Breast epithelium (tissue), 4 donors: ENCODE measurements at places on chromosomes 6 and 20. TPM values are rescaled to one million over a fixed set of nuclear protein-coding genes. Genes with fewer than 3 reads are reported as not detected.

GRCh38 chr20:55650657-55651360 is 354.5 kb downstream of the CBLN4 start:
- DNase-seq, result no peak

DNA sequence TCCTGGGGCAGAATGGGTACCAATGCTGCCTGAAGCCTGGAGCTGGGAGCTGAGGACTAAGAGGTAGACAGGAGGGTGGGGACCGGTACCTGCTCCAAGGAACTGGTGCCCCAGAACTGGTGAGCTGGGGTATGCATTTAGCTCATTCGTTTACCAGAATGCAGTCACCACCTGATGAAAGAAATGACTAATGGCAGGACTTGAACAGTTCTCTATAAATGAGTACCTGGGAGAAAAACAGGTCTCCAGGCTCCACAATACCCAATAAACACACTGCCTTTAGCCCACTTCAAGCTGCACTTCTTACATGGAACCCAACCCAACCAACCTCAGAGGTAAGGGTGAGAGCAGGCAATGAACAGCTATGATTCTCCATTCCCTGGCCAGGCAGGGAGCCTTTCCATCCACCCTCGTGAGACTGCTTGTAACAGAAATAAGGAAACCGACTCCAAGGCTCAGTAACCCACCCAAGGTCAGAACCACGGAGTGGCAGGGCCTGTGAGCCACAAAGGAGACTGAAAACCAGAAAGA is 15.4 kb downstream of the FKBP1A start:
- DNase-seq, result no peak

DNA sequence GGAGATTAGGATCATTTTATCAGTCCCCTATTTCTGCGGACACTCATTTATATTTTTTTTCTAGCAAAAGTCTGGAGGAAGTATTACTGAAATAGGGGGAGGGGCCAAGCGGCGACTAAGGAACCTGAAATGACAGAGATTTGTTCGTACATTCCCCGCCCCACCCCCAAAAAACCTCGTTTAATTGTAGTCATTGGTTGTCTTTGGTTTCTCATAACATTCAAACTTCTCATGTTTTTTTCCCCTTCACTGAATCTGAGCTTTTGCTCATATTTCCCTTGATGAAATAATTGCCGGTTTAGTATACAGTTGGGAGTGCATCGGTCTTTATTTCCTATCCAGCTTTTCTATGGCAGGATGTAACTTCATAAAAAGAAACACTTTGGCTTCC is 768 bp upstream of the FYN start:
- DNase-seq, result no peak

DNA sequence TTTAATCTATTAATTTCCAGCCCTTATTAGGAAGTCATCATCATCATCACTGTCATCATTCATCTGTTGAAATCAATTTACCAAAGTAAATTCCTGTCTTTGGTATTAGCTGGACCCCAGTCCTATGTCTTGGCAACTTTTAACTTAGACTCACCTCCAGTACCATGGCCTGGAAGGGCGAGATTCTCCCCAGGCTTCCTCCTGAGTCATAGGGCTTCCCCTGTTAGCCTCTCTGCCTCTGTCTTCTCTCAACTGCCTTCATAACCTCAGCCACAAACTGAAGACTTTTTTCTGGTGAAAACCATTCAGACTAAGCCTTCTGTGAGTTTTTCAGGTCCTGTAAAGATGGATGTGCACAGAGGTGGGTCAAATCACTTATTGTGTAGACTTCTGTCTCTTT is 95.0 kb downstream of the NKAIN2 start:
- DNase-seq, result no peak

DNA sequence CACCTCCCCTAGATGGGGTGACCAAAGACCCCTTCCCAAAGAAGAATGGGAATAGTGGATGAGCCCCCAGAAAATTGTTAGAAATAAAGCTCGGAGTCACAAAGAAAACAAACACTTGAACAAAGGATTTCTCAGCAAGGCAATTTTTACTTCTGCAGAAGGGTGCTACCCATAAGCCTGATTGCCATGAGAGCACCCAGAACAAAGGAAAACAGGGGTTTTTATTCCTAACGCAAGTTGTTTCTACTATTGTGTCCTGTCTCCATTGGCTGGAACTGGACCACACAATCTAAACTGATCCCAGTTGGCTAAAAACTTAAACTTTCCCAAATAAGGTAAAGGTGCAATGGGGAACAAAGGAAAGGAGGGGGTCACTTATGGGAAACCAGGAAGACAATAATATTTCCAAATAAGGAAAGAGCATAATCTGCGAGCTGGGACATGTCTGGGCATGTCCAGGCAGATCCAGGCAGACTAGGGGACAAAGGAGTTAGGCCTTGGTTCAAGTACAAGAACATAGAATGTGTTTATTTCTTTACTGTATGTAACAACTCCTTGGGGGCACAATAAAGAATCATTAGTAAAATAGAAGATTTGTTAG is 20.0 kb downstream of the HLA-B start:
- DNase-seq, result no peak

DNA sequence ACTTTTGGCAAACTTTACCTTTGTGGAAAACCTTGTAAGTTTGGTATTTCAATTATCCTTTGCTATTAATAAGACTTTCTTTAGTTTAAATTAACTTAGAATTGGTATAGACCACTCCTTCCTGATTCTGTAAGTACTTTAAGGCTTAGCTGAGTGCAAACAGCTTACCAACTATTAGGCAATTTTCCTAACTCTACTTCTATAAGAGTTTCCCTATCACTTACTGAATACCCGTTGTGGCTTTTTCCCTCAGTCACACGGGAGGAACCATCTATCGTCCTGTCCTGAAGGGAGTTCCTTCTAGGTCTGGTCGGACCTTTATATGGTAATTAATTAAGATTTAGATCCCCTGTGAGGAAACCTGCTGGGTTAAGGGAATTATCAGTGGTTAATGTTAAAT is 9.6 kb downstream of the SLC35A1 start:
- DNase-seq, result no peak

- no peak for DNase-seq
Measured at GRCh38 chr6:159742165-159742564, 14.9 kb downstream of the WTAP start.

DNA sequence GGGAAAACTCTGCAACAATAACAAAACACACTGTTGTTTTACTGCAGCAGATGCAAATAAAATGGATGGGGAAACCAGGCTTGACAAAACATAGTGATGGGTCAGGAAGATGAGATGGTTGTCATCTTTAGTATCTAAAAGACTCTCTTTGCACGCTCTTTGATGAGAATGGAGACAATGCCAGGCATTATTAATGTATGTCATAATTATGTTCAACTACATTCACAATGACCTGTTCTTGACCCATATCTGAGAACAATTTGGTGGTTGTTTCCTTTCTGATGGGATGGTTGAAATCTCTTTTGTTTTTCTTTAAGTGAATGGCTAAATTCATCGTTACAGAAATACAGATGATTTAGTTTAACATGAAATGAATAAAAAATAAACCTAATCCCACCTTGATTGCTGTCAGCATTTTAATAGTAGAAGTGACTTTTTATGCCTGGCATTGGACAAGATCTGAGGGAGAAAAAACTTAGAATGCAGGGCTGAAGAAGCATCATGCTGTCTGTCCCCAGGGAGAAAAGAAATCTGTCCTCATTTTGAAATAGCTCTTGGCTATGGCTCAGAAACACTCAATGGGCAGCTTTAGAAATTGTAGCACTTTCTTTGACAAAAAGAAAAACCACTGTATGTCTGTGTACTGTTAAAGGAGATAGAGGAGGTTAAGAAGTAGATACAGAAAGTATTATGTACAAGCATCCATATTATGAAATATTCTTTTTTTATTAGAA is 12.4 kb upstream of the GRIK2 start:
- no peak for DNase-seq

DNA sequence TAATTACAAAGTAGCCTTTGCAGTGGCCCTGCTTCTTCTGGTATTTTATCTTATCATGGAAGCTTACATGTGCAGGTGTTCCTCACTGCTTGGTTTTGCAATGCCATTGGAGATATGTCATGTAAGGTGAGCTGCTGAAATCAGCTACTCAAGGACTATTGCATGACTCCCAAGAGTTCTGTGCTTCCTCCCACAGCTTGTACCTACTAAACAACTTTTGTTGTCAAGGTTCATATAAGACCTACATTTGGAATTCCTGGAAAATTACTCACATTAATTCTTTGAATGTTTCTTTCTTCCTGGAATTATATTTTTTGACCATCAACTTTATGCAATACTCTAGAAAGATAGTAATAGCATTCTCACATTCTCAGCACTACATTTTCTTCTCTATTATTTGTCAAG is 427.5 kb upstream of the HSF2 start:
- no peak for DNase-seq

Gene RNF217
- total RNA-seq, result 41.0 TPM

Gene ENPP5
- total RNA-seq, result 13.8 TPM

Gene COL9A3
- 0.16 TPM for total RNA-seq

Gene ARID1B
- 131 TPM for total RNA-seq

Gene ZSCAN16
- 9.7 TPM for total RNA-seq

Gene CAGE1
- not detected for total RNA-seq

Gene CUL7
- 12.6 TPM for total RNA-seq
